Stimulated activated CD8-positive, alpha-beta memory T cell treated with anti-CD3 and anti-CD28 coated beads, Interleukin-2, amount 100 ng/mL, for 1 hour (primary cell): ENCODE measurements at places on chromosomes 11 and 22.

- DNase-seq, result no peak
These were observed 33.3 kb upstream of the WNT11 start for GRCh38 chr11:76239483-76240160.

DNA sequence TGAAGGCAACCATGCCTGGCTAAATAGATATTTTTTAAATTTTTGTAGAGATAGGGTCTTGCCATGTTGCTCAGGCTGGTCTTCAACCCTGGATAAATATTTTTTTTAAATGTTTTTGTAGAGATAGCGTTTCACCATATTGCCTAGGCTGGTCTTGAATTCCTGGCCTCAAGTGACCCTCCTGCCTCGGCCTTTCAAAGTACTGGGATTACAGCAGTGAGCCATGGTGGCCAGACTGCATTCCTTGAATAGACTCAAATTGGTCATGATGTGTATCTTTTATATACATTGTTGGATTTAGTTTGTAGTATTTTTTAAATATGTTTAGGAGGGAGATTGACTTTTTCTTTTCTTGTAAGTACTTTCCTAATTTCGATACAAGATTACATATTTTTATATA is 325.7 kb upstream of the C11orf87 start:
- no peak for DNase-seq

GRCh38 chr11:110883256-110883655 is 171.0 kb upstream of the ARHGAP20 start:
- DNase-seq, result no peak

- no peak for DNase-seq
These were observed 1.4 kb downstream of the SLC35C1 start for GRCh38 chr11:45806072-45806933.

- no peak for DNase-seq
These were observed 165.1 kb downstream of the WNT11 start for GRCh38 chr11:76041208-76041607.

DNA sequence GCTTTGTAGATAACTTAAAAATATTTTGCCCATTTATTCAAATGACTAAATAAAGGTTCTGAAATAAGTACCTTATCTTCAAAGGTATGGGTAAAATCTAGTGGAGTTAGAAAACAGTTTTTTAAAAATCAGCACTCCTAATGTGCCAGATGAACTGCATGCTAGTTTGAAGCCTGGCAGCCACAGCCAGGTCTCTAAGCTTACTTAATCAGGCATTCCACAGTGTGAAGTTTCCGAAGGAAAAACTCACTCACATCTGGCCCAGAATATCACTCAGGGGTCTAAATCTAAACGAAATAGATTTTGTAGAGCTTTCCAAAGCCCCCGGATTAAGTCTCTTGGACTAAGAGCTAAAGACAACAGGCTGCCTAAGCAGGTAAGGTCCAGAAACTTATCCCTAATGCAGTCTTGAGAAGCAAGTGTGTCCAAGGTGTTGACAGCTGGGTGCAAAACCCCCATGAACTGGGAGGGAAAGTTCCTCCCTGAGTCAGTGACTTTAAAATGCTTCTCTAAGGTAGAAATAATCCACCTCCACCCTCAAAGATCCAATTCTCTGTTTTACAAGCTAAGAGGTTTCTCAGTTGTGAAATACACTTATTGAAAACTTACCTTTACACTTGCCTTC is 157.6 kb downstream of the FCHSD2 start:
- DNase-seq, result no peak

DNA sequence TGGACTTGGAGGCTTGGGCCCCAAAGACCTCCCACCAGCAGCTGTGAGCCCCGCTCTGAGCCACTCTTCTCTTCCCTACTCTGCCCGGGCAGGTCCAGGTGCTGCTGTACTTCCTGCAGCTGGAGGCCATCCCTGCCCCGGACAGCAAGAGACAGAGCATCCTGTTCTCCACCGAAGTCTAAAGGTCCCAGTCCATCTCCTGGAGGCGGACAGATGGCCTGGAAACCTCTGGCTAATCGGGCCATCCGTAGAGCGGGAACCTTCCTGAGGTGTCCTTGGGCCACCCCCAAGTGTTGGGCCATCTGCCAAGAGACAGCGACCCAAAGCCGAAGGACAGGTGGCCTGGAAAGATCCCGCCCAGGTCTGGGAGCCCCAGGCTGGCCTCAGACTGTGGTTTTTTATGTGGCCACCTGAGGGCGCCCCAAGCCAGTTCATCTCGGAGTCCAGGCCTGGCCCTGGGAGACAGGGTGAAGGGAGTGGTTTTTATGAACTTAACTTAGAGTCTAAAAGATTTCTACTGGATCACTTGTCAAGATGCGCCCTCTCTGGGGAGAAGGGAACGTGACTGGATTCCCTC is 135.1 kb downstream of the BCR start:
- DNase-seq, result peak; percentile 11

DNA sequence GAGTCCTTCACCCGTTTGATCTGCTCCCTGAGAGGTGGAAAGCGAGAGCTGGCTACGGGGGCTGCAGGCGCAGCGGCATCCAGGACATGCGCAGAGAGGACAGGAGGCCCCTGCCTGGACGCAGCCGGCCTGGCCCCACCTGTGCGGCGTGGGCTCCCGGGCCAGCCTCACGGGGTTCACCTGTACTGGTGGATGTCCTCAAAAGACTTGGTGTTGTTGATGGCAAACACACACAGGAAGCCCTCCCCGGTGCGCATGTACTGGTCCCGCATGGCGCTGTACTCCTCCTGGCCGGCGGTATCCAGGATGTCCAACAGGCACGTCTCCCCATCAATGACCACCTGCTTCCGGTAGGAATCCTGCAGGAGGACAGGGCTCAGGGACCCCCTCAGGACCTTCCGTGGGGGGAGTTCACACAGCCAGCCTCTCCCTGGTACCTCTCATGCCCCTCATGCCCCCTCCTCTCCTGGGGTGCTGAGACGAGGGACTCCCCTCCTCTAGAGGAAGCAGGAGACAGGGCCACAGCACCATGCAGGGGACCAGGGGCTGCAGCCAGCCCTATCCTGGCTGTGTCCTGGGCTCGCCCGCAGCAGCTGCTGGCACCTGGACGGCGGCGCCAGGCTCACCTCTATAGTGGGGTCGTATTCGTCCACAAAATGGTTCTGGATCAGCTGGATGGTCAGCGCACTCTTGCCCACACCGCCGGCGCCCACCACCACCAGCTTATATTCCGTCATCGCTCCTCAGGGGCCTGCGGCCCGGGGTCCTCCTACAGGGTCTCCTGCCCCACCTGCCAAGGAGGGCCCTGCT is 1.6 kb downstream of the HRAS start:
- DNase-seq, result no peak

- DNase-seq, result no peak
These were observed 33.8 kb downstream of the SYT13 start for GRCh38 chr11:45252134-45252856.

DNA sequence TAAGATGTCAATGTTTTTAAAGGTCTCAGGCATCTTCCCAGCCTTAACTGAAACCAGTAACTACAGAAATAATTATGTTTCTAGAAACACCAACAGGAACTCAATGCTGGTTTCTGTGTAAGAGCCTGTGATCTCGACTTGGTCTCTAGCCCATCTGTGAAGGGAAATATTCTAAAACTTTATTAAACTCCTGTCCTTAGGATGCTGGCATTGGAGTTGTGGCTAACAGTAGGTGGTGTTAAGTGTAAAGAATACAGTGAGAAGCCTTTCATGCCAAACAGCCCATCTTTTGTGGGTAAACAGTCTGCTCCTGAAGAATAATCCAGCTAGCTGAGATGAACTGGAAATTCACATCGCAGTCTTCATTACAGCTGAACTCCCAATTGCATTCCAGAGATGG is 133.2 kb downstream of the ADAMTS15 start:
- DNase-seq, result no peak

DNA sequence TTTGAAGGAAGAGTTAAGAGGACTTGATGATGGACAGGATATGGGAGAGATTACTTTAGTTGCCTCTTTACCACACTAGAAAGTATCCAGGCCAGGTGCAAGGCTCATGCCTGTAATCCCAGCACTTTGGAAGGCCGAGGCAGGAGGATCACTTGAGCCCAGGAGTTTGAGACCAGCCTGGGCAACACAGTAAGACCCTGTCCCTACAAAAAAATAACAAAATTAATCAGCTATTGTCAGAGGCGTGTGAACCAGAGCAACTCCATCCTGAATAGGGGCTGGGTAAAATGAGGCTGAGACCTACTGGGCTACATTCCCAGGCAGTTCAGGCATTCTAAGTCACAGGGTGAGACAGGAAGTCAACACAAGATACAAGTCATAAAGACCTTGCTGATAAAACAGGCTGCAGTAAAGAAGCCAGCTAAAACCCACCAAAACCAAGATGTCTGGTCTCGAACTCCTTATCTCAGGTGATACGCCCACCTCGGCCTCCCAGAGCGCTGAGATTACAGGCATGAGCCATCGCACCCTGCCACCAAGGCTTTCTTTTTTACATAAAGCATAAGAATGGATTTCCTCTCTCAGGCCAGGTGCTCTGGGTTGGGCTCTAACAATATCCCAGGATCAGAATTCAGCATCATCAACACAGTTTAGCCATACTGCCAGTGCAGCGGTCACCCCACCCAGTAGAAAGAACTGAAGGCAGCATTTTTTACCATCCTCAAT is 17.8 kb downstream of the PI4KA start:
- no peak for DNase-seq

DNA sequence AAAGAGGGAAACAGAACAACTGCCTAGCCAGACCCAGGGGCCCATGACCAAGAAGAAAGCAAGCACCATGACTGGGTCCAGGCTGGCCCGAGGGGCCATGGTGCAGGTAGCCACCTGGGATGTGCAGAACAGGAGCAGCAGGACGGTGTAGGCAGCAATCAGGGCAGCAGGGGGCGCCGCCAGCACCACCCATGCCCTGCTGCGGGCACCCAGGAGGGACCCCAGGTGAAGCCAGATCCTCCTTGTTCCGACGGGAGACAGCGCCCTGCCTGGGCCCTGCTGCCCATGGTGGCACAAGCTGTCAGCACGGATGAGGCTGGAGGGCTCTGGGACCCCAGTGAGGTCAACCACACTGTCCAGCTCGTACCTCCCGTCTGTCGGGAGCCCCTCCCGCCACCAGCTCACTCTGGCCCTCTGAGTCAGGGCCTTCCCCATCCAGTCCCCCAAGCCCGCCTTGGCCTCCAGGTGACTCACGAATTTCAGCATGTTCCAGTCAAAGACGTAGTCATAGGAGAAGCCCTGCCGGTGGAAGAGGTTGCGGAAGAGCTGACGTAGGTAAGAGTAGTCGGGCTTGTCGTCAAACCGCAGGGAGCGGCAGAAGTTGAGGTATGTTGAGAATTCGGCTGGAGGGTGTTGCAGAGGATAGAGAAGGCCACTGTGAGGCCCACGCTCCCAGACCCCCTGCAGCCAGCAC is 18.8 kb downstream of the CSNK1E start:
- DNase-seq, result no peak

- no peak for DNase-seq
These were observed 22.1 kb upstream of the LMO2 start for GRCh38 chr11:33913991-33914390.

DNA sequence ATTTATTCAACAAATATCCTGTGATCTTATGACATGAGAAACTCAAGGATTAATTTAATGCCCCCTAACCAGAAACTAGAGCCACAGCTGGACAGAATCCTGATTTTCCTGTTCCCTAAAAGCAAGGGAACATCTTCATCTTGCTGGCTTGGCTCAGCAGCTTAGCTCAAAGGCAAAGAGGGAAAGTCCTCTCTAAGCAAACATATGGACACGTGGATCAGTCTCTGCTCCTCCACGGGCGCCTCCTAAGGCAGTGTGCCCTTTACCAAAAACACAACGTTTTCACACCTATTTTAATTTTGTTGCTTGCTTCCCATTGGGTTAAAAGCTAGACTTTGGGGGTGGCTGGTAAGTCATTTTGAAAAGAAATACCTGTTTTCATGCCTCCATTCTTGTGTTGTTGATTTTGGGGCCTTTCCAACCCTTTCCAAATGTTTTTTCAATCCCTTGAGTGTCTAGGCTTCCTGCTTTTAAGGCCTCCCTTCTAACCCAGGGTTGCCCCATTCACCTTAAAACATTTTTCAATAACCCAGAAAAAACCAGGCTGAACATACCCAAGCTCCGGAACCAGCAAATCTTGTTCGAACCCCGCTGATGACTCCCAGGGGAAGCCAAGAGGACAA is 15.5 kb downstream of the SLC1A2 start:
- no peak for DNase-seq

GRCh38 chr22:47288680-47289079 is 526.2 kb downstream of the TBC1D22A start:
- DNase-seq, result no peak

GRCh38 chr11:26032241-26032640 is 299.7 kb upstream of the ANO3 start:
- DNase-seq, result no peak

GRCh38 chr11:297586-298405 is 1.5 kb downstream of the IFITM5 start:
- DNase-seq, result no peak

DNA sequence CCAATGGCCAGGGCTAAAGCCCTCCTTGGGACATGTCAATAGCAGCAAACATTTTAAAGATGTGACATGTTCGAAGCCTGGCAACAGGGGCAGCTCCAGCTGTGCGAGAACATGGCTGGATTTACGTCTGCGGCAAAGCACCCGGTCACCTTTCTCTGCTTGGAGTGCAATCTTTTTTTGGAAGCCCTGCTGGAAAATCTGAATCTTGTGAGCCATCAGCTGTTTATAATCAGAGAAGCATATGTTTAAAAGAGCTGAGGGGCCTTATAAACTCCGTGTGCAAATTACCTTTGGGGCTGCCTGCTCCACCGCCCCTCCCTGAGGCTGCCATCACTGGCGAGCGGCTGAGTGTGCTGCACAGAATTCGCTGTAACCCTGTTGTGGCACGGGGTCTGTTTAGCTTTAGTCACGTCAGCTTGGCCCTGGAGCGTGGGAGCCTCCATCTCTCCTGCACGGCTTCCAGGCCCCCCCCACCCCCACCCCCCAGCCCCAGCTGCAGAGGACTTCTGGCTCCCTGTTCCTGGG is 9.0 kb upstream of the KCNQ1OT1 start:
- DNase-seq, result no peak

- DNase-seq, result no peak
These were observed 145.0 kb upstream of the RAG2 start for GRCh38 chr11:36743039-36743438.

DNA sequence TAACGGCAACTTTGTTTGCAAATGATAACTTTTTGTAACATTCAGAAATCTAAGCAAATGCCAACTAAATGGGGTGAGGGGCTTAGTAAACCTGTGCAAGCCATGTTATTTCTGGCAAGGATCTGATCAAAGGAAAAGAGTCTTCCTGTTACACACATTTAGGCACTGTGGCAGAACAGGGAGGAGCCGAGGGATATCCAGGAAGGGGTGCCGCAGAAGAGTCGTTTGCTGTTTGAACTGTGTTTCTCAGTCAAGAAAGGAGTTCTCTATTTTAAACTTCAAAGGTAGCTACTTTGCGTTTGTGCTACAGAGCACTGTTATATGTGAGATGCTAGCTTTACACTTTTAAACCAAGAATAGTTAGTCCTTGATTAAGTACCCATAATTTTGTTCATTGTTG is 175.5 kb downstream of the ETS1 start:
- DNase-seq, result no peak

DNA sequence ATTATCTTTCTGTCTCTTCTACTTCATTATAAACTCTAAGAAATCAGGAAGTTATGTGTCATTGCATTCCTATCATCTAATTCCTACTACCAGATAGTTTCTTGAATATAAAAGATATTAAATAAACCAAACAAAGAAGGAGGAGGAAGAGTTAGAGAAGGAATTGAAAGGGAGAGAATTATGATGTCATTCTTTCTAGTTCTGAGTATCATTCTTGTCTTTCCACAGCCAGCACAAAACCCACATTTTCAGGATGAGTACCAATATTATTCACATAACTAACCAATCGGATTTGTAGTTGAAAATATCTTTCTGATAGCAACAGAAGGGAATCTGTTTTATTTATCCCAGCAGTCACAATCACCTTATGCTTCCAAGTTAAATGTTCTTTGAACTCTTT is 13.3 kb downstream of the MS4A13 start:
- no peak for DNase-seq

- DNase-seq, result no peak
These were observed 98.4 kb downstream of the ZNF280B start for GRCh38 chr22:22410121-22410520.
